Astrocyte (in vitro differentiated cells and primary cell): ENCODE measurements at places on chromosomes 5 and 9. TPM values are rescaled to one million over a fixed set of nuclear protein-coding genes. Genes with fewer than 3 reads are reported as not detected.

Gene IRGM
- not detected in 2 replicates for total RNA-seq

Gene ESM1
- total RNA-seq = 0.54 TPM in 1 of 2 replicates, not detected in the other

Gene SPZ1
- not detected in 2 replicates for total RNA-seq

Gene ADGRD2
- not detected in 2 replicates for total RNA-seq

Gene DMRTA1
- 6.1 and 6.2 TPM in 2 replicates for total RNA-seq

Gene TSTD2
- 18.4 and 19.4 TPM in 2 replicates for total RNA-seq

DNA sequence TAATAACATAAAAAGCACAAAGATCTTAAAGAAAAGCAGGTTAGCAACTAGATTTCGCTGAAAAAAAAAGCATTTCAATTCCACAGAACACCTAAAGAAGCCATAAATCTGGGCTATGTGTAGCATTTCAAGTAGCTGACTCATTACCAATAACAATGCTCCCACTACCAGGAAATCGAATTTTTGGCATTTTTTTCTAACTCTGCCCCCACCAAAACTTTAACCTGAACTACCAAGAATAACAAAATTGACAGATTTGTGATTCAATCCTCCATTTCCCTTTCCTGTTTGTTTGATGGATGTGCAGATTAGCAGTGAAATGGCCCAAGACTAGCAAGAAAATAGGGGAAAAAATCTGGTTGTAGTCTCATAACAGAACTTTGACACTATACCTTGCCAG, 180.2 kb downstream of the RASEF start:
- DNase-seq = peak; percentile 67

DNA sequence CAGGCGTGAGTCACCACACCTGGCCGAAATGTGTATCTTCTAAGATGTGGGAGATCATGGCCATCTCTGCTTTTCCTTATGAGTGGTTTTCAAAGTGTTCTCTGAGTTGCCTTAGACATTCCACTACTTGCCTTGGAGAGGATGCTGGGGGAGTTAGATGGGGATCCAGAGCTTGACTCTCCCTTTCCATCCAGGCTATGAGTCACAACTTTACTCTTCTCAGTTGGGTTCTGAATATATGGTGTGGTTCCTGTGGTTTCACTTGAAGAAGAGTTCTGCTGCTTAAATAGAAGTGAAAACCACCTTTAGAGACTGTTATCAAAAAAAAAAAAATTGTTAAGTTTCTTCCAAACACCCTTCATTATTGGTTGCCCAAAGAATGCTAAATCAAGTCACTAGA, 217.6 kb downstream of the ZNF608 start:
- peak; percentile 92 for DNase-seq

- no peak for DNase-seq
These were observed 213.6 kb downstream of the AGTPBP1 start for GRCh38 chr9:85528142-85528541.

DNA sequence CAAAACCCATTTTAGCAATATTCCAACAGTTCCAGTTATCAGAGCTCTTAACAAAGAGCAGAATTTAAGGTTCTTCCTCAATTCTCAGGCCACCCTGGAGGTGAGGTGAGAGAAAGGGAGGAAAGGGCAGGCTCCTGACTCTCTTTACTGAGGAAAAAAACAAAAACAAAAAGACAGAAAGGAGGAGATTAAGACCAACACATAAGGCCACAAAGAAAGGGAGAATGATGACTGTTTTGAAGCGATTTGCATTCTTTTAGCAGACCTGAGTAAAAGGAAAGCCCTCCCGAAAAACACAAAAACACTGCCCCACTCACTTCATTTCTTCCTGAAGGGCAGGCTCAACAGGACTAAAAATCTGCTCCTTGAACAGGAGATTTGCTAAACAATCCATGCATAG, 300.5 kb downstream of the ARL15 start:
- no peak for DNase-seq

DNA sequence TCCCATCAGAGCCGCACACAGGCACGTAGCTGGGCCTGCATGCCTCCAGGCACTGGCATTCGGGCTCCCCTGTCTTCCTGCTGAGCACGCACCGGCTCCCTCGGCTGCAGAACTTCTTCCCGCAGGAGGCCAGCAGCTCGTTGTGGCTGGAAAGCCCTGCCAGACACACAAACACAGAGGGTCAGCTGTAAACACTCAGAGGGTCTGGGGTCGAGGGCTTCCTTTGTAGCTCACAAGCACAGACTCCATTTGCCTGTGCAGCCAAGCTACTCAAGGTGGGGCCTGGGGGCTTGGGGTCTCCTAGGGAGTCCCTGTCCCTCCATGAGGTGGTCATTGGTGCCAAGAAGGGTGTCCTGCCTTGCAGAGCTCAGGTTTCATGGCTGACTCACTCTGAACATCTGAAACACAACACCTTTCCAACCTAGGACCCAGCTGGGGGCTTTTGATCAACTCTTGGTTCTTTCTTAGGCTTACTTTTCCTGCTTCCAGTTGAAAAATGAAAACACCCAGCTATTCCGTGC, 211.4 kb downstream of the FSTL4 start:
- no peak for DNase-seq

DNA sequence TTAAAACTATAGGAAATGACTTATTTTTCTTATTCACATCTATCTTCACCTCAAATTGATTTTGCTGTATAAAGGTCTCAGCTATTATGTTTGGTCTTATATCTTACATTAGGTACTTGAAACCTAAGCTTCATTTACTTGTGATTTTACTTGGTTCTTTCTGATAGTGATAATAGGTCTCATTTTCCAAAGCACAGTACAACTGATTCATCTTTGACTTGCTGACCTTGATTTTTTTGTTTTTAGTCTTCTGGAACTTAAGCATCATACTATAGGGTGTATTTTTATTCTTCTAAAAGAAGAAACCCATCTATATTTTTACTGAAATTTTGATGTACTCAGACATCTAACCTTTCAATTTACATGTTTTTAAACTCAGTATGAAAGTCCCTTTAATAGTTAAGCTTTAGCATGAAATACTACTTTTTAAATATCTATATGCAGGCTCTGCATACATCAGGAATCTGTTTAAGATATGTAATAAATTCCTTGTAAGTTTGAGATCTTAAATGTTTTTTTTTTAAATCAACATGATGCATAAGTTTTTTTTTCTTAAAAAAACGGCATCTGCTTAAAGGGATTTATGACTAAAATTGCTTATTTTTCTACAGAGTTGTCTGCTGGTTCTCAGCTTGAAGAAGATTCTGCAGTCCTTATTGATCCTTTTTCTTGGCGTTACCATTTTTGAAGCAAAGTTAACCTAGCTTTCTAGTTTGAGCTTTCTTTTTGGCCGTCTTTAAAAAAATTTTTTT, 13.3 kb downstream of the MATR3 start:
- DNase-seq = no peak

DNA sequence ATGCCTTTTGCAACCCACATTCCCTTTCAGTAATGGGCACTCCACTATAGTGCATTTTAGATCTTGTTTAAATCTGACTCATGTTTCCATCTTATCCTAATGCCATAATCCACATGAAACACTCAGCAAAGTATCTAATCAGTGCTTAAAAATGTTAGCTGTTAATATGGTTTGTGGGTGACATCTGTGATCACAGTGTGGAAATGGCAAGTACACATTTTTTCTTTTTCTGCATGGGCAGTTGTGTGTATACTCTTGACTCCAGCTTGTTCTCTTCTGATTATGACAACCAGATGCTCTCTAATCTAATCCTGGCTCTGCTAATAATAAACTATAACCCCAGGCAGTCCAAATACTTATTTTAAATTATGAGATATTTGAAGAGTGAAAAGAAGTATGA, 103.3 kb downstream of the EDIL3 start:
- no peak for DNase-seq

DNA sequence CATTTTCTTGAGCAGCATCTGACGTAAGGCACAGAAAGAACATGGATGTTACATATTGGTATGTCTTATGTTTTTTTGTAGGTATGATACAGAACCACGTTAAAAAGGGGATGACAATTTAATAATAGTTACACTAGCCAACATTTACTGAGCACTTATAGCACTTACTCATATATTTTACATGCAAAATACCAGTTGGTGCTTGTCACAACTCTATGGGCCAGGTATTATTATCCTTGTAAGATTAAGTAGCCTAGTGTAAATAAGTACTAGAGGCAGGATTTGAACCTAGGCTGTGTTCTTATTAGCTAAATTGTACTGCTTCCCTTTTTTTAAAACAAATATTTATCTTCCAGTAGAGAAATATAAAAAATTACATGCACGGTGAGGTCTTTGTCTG, 83.5 kb downstream of the RANBP17 start:
- no peak for DNase-seq

DNA sequence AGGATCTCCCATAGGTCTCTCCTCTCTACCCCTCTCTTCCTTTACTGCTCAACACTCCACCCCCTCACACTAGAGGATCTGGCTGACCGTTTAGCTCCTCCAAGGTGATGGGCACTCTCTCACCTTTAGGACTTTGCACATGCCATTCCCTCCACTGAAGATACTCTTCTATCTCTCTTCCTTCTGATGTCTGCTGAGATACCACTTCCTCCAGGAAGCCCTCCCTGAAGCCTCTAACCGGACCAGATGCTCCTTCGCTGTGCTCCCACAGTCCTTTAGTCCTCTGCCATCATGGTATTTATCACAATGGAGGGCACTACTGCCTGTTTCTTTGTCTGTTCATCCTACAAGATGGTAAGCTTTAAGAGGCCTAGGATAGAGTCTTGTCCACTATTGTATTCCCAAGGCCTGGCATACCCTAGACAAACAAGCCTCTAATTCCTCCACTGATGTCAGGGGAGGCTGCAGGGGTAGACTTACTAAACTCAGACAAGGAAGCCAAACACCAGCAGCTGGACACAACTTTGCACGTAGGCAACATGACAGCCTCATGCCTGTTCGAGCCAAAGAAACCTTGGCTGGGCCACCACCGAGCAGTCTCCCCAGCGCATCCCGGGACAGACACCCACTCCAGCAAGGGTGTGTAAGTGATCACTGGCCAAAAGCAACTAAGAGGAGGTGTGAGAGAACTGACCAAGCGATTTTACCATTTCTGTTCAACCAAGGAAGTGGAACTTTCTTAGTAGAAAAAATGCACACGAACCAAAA, 20.2 kb downstream of the ORM2 start:
- DNase-seq = no peak

DNA sequence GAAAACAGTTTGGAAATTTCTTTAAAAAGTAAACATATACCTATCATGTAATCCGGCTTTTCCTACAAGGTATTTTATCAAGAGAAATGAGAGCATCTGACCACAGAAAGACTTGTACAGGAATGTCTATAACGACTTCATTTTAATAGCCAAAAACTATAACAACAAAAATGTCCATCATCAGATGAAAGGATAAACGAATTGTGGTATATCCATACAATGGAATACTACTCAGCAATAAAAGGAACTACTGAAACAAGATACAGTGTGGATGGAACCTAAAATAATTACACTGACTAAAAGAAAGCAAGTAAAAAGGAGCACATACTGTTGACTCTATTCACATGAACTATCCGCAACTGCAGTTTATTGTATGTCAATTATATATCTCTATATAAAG, 1.4 kb upstream of the FTMT start:
- DNase-seq = no peak

DNA sequence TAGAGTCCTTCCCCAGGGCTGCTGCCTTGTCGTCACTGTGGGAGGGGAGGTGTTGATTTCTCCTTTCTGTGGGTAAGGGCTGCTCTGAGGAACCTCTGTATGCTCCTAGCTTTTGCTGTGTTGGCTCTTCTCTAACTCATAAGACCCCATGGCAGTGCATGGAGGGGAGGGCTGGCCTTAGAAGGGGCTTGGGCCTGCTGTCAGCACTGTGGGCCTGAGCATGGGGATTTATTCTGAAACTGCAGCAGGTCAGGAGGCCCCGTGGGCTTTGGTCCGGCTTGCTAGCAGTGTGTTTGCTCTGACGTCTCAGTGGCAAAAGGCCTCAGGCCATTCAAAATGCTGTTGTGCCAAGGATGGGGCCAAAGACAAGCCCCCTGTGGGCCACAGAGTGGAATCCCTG, 6.8 kb downstream of the FGF18 start:
- DNase-seq = no peak

- no peak for DNase-seq
These were observed 249.6 kb downstream of the SLIT3 start for GRCh38 chr5:169051351-169051750.

- DNase-seq = no peak
These were observed 35.7 kb downstream of the OXCT1 start for GRCh38 chr5:41834506-41834905.

DNA sequence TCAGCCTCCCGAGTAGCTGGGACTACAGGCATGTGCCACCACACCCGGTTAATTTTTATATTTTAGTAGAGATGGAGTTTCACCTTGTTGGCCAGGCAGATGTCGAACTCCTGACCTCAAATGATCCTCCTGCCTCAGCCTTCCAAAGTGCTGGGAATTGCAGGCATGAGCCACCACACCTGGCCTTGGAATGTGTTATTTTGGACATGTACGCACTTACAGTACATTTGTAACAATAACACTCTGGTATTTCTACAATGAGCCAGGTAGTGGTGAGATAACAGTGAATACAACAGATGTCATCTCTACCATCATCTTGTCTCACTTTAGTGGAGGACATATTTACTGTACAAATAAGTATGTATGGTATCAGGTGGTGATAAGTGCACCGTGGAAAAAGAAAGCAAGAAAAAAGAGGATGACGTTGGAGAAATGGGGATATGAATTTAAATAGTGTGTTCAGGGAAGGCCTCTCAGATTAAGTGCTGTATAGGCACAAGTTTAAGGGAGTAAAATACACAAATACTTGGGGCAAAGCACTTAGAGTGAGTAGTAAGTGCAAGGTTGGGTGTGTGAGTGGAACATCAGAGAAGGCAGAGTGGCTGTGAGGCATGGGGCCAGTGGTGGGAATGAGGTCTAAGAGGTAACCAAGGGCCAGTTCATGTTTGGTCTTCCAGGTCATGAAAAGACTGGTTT, 100.1 kb downstream of the CDC42SE2 start:
- DNase-seq = no peak

GRCh38 chr5:36744773-36745589, 131.6 kb upstream of the NIPBL start:
- DNase-seq = peak; percentile 56

DNA sequence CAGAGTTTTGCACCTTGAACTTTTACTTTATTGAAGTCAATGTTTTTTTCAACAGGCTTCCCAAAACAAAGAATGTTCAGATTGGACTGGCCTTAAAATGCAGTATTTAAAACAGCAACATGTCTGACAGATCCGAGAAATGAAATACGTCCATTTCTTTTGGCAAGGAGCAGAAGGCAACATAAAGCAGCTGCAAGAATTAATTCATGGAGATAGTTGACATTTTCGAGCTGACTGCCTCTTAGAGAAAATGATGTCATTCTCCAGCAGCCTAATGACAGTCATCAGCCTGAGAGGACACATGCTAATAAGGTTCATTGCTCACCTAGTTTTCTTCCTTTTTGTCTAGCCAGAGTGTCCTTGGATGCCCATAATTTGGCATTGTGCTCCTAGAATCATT, 232.2 kb upstream of the SEMA6A start:
- DNase-seq = no peak

GRCh38 chr9:89781838-89782540, 177.2 kb downstream of the GADD45G start:
- no peak for DNase-seq

GRCh38 chr9:111961009-111961408, 64.4 kb downstream of the UGCG start:
- DNase-seq = peak; percentile 73

GRCh38 chr5:126383776-126384175, 39.4 kb upstream of the GRAMD2B start:
- no peak for DNase-seq
